Mesenchymal stem cell (in vitro differentiated cells and primary cell): ENCODE measurements at places on chromosomes 5 and 9.

DNA sequence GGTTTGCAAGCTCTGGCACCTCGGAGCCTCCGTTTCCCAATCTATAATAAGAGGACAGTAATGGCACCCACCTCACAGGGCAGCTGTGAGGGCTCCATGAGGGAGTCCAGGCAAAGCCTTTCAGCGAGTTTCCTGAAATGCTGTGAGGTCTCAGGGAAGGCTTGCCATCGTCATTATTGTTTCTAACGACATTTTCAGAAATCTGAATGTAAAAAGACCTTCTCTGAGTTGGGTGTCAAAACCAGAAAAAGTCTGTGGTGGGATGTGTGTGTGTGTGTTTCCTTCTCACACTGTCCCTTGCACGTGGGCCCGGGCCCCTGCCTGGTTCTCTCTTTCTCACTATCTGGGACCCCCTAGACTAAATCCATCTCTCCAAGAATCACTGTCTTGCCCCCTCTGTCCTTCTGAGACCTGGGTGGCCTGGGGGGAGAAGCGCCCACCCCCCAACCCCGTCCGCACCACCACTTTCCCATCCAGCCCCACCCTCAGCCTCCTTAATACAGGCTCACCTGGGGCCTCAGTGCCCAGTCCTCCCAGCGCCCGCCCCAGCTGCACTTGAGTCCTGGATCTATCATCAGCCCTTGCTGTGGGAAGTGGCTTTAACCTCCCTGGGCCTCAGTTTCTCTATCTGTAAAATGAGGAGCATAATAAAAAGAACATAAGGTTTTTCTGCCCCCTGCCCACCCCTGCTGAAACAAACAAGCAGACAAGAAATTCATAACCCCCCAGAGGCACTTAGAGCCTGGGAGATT is 180.3 kb downstream of the C9orf50 start:
- DNase-seq = no peak

DNA sequence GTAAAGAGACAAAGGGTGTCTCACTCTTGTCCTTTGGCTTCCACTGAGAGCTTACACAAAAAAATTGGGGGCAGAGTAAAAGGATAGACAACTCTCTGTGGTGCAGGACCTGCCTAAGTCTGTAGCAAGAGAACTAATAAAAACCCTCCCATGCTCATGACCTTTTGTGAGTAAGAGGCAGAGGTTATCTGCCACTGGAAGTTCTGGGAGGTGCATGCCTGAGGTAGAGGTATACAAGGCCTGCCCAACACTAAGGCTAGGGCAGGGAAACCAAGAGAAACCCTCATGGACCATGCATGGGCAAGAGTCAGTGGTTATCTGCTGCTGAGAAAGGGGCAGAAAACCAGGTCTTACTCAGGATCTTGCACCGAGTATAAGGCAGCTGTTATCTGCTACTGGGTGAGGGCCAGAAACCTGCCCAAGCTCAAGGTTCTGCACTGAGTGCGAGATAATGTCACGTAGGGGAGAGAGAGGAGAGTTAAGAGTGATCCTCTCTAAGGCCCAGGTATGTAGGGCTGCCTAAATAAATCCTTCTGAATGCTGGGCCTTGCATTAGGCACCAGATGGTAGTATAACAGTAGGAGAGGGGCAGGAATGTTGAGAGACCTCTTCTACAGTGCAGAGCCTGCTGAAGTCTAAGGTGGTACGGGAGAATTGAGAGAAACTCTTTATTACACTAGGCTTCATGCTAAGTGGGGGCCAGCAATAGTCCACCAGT is 143.4 kb downstream of the MACROH2A1 start:
- no peak for DNase-seq

DNA sequence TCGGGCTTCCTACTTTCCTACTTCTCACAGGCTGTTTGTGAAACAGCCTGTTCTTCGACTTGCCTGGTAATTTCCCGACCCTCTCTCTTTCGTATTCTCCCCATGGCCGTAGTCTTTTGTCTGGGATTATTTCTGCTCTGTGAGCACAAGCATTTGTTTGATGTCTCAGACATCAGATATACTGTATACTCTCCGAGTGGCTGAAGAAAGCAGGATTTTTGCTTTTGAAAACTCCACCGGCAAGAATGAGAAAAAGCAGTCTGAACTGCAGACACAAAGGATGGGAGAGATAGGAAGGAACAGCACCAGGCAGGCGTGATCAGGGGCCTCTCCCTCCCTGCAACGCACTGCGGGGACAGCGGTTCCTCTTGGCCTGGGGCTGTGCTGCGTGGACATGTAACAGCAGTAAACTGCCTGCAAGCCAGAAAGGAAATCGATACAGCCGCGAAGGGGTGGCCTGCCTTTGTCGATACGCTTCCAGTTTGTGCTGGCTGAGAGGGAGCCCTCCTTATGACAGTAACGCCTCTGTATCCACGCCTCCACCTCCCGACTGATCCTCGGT is 313.9 kb upstream of the TLE4 start:
- no peak for DNase-seq

DNA sequence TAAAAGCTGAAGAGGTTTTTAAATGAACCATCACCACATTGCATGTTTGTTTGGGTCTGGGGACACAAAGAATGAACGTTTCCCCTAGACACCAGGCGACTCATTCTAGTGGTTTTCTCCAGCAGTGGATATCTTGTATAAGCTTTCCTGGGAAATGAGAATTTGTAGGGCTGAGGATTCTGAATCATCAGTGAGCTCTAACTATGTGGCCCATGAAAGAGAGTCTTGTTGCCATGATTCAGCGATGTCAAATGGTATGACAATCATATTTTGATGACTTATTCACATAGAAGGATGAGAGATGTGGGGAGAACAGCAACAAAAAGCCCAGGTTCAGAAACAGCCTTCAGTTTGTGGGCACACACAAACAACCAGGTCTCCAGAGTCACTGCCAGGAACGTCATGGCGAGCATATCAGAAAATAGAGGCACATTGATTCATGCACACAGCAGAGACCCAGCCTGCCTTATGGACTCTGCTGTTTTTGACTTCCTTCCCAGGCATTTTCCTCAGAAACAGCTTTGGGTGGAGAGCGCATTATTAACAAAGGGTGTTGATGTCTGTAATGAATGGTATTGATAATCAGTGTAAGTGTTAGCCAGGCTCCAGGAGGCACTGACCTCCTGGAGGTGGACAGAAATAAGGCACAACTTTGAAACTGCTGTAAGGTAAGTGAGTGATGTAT is 13.3 kb downstream of the ZNF474 start:
- DNase-seq = peak; percentile 84

DNA sequence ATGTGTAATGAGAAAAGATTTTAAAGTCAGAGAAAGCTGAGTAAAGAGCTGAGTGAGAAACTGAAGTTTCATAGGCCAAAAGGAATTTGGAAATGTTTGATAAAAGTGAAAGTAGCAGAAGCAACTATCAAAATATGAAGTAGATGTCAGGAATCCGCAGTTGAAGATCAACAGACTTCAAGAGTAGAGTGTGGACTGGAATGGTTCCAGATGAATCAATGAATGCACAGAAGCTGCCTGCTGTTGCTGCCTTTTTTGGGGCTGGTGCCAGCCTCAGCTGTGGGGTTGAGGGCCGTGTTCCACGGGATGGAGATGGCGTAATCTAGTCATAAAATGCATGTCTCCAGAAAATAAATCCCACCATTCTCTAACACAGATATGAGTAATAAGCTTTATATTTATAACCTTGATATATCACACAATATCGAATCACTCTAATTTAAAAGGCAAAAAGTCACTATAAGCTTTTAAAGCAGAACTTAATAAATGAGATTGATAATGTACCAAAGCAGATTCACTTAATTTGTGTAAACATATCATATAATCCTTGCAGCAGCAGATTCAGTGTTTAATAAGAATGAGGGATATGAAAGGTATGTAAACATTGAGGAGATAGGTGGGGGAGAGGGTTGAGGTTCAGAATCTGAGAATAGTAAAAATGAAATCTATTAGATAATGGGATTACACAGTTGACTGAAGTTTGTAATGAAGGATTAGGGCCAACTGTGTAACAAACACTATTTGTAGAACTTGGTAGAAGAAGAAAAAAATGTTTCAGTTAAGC is 652.3 kb upstream of the FTMT start:
- DNase-seq = peak; percentile 54

- DNase-seq = no peak
Observed at GRCh38 chr5:155529362-155529761, 515.8 kb downstream of the KIF4B start.

GRCh38 chr5:61969347-61969746 is 336.7 kb upstream of the KIF2A start:
- peak; percentile 20 for DNase-seq

GRCh38 chr9:84154320-84154719 is 173.7 kb downstream of the RMI1 start:
- DNase-seq = no peak

DNA sequence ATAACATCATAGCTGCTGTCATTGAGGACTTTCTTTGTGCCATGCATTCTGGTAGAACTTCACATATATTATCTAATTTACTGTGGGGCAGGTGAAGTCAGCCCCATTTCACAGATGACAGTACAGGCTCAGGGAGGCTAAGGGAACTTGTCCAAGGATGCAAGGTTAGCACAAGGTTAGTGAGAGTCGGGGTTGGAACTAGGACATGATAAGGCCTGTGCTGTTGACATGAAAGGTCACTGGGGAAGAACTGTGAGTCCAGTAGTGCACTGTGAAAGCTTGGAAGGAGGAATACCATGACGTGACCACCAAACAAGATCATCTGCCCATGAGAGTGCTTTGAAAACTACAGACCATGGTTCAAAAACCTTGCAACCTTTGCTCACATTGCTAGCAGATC is 26.7 kb downstream of the FRMPD1 start:
- DNase-seq = no peak

- DNase-seq = no peak
Observed at GRCh38 chr5:8865266-8865665, 680.6 kb downstream of the SEMA5A start.

- no peak for DNase-seq
Observed at GRCh38 chr9:137973829-137974416, 96.3 kb downstream of the CACNA1B start.

GRCh38 chr5:102295534-102296177 is 428 bp downstream of the SLCO4C1 start:
- DNase-seq = no peak

DNA sequence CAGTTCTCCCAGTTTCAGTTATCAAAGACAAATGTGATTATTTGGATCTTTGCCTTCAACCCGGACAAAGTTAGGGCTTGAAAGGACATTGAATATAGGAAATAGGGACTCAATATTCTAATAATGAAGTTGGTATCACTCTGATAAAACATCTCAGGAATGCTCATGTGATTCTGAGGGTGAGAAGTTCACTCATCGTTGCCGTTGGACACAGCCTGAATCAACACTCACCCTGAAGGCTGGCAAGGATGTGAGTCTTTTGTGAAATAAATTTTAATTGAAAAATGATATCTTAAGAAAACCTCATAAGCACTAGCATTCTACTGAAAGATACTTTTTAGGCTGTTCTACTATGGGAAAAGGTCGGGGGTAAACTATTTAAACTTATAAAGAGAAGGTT is 44.8 kb upstream of the C9orf72 start:
- DNase-seq = no peak

- DNase-seq = no peak
Observed at GRCh38 chr9:13411791-13412190, 132.3 kb upstream of the MPDZ start.

DNA sequence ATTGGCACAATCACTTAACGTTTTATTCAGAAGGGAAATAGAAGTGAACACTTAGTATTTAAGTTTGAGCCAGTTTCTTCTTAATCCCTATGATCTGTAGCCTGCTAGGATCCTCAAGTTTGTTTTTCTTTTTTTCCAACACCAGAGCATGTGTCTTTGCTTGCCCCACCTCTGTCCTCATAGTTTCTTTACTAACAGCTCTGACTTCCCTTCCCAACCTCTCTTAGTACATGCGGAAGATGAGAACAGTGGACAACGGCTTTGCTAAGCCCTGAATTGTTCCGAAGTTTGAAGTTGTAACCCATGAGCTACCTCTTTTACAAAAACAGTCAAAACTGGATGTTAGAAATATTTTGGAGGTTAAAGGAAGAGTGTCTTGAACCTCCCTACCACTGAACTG is 61.7 kb upstream of the TAF11L2 start:
- peak; percentile 51 for DNase-seq

DNA sequence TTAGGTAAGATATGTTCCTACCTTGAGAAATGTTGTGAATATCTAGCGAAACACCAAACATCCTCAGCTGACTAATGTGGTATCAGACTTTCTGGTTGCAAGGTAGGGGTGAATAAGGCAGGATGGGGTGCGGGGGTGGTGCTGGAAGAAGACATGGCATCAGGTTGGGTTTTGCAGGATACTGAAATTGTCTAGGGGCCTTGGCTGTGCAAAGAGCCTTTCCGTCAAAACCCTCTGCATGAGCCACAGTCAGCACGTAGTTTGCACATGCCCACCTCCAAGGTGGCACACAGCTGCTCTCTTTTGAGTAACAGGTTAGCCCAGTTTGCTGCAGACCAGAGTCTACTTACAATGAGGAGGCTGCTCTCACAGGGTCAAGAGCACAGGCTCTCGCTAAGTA is 42.0 kb downstream of the SFXN1 start:
- no peak for DNase-seq

GRCh38 chr9:102135768-102136167 is 397.3 kb upstream of the GRIN3A start:
- DNase-seq = no peak

DNA sequence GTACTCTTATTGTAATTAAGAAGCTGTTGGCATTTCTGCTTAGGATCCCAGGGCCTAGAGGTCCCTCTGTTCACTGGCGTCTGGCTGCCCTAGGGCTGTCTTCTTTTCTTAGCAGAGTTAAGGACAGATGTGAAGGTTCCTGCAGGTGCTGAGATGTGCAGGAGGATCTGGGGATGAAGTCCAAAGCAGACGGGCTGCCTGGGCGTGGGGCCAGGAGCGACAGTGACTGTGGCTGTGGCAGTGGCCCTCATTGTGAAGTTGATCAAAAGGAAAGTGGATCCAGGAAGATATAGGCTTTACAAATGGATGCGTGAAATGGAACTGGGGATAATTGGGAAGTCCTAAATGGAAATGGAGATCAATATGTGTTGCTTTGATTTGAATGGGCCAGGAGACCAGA is 19.1 kb upstream of the SH3PXD2B start:
- no peak for DNase-seq

GRCh38 chr5:88377705-88378656 is 109.3 kb upstream of the TMEM161B start:
- no peak for DNase-seq

DNA sequence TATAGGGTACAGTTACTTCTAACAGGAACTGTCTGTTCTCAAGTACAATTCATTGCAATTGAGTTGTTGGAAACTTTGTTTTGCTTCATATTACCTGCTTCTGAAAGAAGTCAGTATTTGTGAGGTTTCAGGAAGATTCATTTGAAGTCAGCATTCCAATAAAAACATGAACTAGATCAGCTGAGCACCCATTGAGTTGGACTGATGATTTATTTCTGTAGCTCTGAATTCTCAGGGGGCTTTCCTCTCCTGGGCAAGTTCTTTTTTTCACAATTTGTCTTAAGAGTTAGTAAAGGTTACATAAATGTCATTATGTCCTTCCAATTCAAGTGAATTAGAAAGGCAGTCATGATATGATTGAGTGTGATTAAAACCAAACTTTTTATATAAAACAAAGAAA is 16.2 kb upstream of the KIF2A start:
- DNase-seq = no peak

- DNase-seq = peak; percentile 99
Observed at GRCh38 chr5:125484742-125485641, 738.6 kb upstream of the ZNF608 start.
